Astrocyte of the cerebellum (primary cell): ENCODE measurements at places on chromosomes 2 and 18.

GRCh38 chr2:71446505-71446904 is 6.9 kb upstream of the DYSF start:
- no peak for DNase-seq

DNA sequence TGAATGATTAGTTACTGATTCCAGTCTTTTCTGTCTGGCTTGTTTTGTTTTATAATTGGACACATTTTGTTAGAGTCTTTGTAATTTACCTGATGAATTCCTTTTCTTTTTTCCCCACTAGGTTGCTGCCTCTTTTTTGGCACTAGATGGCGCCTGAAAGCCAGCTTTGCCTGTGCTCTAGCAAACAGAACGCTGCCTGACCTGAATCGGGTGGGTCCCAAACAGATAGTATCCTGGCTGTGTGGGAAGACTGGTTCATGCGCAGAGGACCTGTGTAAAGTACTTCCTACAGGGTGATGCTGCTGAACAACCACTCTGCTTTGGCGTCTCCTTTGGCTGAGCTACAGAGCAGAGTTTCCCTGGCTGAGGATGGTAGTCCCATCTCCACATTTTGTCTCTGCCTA is 288.2 kb downstream of the IKZF2 start:
- DNase-seq: no peak

DNA sequence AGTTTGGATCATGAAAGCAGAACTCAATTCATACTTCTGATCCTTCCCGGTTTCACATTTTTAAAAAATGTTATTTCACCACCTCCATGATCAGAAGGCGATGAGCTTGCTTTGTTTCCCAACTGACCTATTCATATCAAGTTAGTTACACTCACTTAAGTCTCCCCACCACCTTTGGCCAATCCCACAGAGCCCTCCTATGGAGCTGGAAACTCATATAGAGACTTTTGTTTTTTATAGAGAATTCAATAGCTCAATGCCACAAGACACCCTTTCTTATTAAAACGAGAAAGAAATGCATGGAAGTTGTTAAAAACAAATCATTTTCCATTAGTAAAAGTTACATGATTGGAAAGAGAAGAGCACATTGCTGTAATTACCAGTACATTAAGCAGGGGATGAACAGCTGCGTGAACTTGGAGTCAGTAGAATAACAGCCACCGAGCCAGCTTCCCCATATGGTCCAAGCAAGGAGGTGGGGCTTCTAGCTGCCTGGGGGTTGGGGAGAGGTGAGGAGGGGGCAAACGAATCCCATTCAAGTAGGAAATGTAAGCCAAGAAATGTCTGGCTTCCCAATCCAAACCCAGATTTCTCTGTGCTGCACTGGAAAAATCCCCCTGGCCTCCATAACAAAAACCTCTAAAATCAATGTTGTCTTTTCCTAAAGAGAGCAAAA is 614.5 kb downstream of the IRS1 start:
- peak; percentile 53 for DNase-seq

- no peak for DNase-seq
Measured at GRCh38 chr18:57073501-57074187, 73.2 kb upstream of the BOD1L2 start.

- peak; percentile 27 for DNase-seq
Measured at GRCh38 chr18:44130376-44130942, 550.2 kb upstream of the SETBP1 start.

- no peak for DNase-seq
Measured at GRCh38 chr18:64919971-64920570, 771.2 kb upstream of the LINC00305 start.

- no peak for DNase-seq
Measured at GRCh38 chr18:36142751-36143150, 13.1 kb downstream of the ELP2 start.

- DNase-seq: no peak
Measured at GRCh38 chr18:3799515-3799914, 349.5 kb downstream of the TGIF1 start.

- DNase-seq: no peak
Measured at GRCh38 chr2:217746808-217747207, 256.0 kb downstream of the TNS1 start.

GRCh38 chr2:170375192-170375591 is 197.2 kb downstream of the MYO3B start:
- DNase-seq: no peak

GRCh38 chr2:56475191-56475590 is 291.4 kb downstream of the CCDC85A start:
- no peak for DNase-seq

- no peak for DNase-seq
Measured at GRCh38 chr2:50006327-50006726, 852.0 kb upstream of the FSHR start.

DNA sequence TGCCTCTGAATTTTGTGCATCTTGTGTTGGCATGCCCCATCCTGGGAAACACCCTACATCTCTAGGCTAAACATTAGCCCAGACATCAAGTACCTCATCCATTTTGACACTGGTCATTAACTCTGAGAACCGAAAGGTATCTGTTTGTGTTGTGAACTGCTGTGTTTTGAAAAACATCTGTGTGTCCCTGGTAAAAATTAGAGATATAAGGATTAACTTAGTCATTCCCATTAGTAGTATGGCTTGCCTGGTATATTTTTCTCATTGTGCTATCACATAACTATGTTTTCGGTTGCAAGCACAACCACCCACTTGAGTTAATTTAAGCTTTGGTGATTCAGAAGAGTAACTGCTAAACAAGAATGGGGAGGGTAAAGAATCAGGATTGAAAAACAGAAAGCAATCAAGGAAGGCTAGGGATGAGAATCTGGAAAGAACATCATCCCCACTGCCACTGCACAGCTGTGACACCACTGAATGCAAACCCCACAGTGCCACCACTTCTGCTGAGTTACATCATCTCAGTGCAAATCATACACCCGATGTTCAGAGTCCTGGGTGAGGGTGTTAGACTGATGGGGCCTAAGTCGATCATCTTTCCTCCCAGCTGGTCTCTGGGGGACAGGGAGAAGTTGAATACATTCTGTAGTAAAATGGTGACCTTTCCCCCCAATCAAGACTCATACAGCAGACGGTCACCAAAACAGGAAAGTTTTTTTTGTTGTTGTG is 234.0 kb downstream of the EPHA4 start:
- DNase-seq: no peak

DNA sequence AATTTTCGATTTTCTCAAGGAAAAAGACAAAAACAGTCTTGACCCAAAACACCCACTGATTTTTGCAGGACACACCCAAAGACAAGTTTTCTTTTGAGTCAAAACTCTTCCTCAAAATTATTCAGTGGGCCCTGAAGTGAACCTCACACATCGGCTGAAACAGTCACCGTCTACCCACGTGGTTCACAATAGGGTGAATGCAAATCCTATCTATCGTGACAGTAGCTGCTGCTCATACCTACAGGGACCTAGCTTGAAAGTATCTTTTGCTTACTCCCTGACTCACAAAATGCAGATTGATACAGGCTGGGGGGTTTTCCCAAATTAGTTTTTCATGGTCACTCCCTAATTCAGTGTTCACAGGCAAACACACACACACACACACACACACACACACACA is 10.7 kb upstream of the CD226 start:
- no peak for DNase-seq

DNA sequence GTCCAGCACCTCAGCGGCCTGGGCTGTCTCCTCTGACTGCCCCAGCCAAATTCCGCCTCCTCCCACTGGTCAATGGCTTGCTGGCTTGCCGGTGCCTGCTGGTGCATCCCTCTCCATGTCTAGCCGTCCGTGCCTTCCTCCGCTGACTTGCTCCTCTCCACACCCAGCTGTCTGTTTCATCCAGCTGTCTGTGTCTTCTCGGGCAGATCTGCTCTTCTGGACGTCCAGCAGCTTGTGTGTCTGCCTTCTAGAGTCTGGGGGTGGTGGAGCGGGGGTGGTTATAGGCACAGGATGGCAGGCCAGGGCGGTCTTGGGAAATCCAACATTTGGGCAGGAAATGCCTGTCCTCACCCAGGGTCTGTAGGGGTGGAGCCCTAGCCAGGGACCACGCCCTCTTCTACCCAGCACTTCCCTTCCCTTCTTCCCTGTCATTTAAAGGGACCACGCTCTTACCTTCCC is 369.2 kb downstream of the GALNT13 start:
- DNase-seq: no peak
